ENCODE measurements at places on chromosomes 5 and 9.

DNA sequence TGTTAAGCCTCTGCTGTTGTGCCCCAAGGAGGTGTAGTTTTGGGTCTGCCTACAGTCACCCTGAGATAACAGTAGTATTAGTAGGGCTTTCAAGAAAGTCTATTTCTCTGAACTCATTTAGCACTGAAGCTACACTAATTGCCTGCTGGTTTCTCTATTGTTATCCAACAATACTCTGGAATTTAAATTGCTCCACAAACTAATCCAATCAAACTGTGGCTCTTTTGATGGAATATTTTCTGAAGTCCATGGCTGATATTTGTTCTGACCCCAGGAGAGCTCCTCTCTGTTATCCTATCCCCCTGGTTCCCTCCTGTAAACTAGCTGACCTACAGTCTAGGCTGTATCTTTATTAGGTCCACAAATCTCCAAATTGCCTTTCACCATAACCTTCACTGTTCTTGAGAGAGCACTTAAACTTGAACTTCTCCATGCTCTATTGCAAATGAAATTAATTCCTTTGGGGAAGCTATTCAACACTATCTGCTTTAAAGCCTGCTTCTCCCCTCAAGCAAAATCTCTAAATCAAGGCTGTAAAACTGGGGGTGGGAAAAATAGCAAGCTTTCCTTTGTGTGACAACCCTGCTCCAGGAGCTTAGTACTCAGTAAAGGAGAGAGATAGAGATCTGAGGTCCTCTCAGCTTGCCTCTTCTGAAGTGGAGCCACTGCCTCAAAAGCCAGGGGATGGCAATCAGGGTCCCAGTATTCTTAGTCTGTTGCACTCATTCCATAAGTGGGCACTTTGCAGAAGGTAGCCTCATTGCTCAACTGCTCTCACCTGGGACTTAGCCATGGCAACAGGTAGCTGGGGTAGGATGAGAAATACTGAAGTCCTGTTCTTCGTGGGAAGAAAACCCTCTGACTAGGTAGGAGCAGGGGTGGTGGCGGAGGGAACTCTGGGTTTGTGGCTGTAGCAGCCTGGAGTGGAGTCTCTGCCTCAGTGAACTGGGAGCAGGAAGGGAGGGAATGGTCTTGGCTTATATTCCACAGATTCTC is 110.9 kb downstream of the MACIR start:
- no peak for DNase-seq

GRCh38 chr9:109098960-109099308 is 20.8 kb downstream of the TMEM245 start:
- DNase-seq, result no peak

GRCh38 chr5:60101573-60101972 is 208.0 kb upstream of the PDE4D start:
- DNase-seq, result peak; percentile 17

GRCh38 chr5:116424258-116424615 is 150.4 kb downstream of the SEMA6A start:
- DNase-seq, result no peak

DNA sequence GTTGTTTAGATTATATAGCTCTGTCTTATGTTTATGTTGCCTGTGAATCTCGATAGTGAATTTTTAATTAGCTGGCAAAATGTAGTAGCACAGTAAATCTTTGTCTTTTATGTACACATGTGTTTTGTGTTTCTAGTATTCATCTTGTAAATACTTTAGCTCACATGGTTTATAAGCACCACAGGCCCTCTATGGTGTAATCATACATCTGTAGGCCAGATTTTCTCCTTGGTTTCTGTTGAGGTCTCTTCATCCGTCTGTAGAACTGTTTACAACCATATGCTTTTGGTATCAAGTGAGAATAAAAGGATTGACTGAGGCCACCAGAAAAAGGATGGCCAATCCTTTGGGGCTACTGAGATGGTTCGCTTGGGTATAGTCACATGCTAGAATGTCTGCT is 45.0 kb downstream of the PRR16 start:
- DNase-seq, result no peak

- DNase-seq, result peak; percentile 21
Measured at GRCh38 chr5:102866237-102866600, 111.1 kb downstream of the PAM start.

DNA sequence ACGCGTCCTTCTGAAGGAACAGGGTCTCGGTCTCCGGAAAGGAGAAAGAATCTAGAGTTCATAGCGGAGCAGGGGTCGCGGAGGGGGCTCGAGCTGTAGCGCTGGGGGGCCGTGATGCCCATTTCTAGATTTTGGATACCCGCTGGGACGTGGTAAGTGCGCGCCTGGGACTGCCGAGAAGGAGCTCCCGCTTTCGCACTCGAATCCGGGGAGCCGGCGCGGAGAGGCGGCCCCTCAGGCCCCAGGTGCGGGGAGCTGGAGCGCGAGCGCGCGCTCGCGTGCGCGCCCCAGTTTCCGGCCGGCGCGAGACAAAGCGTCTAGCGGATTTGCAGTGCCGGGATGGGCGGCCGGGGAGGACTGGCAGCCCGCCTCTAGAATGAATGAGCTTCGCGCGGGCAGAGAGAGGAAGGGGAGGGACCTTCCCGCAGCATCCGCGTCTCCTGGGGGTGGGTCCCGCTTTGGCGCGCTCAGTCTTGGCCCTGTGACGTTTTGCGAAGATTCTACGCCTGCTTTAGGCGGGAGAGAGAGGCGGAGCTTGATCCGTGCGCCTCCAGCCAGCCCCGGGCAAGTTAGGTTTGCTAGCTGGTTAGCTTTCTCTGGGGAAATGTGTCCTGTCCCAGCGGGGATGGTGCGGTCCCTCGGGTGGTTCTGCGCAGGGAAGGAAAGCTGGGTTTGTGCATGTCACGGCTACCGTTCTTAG is 1.2 kb downstream of the LMNB1 start:
- DNase-seq, result peak; percentile 92

DNA sequence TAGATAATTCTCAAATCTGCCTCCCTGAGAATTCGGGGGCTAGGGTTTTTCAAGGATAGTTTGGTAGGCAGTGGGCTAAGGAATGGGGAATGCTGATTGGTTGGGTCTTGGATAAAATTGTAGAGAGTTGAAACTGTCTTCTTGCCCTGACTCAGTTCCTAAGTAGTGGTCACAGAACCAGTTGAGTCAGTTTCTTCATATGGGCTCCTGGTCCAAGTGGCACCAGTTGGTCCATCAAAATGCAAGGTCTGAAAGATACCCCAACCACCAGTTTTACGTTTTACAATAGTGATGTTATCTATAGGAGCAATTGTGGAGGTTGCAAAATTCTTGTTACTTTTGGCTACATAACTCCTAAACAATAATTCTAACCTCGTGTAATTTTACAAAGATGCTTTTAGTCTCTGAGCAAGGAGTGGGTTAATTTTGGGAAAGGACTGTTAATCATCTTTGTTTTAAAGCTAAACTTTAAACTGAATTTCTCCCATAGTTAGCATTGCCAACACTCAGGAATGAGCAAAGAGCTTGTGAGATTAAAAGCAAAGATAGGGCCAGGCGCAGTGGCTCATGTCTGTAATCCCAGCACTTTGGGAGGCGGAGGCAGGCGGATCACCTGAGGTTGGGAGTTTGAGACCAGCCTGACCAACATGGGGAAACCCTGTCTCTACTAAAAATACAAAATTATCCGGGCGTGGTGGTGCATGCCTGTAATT is 7.7 kb downstream of the CDK7 start:
- DNase-seq, result no peak
